Occipital lobe (tissue), 3 donors: ENCODE measurements at places on chromosomes 4 and X. TPM values are rescaled to one million over a fixed set of nuclear protein-coding genes. Genes with fewer than 3 reads are reported as not detected.

The CT45A10 gene
- total RNA-seq, result not detected

The NKX6-1 gene
- not detected for total RNA-seq

The CYP4V2 gene
- 7.2 TPM for total RNA-seq

The TRIML2 gene
- not detected for total RNA-seq

The PAGE5 gene
- total RNA-seq, result not detected

The EGFL6 gene
- total RNA-seq, result 0.31 TPM

The AKAP14 gene
- total RNA-seq, result 1.4 TPM
